ENCODE measurements at places on chromosomes 16 and 17.
A peak's percentile ranks its signal among the peaks of the same experiment; 100 is the strongest.

- no peak for DNase-seq
These were observed 16.1 kb downstream of the HIC1 start for GRCh38 chr17:2071024-2071385.

DNA sequence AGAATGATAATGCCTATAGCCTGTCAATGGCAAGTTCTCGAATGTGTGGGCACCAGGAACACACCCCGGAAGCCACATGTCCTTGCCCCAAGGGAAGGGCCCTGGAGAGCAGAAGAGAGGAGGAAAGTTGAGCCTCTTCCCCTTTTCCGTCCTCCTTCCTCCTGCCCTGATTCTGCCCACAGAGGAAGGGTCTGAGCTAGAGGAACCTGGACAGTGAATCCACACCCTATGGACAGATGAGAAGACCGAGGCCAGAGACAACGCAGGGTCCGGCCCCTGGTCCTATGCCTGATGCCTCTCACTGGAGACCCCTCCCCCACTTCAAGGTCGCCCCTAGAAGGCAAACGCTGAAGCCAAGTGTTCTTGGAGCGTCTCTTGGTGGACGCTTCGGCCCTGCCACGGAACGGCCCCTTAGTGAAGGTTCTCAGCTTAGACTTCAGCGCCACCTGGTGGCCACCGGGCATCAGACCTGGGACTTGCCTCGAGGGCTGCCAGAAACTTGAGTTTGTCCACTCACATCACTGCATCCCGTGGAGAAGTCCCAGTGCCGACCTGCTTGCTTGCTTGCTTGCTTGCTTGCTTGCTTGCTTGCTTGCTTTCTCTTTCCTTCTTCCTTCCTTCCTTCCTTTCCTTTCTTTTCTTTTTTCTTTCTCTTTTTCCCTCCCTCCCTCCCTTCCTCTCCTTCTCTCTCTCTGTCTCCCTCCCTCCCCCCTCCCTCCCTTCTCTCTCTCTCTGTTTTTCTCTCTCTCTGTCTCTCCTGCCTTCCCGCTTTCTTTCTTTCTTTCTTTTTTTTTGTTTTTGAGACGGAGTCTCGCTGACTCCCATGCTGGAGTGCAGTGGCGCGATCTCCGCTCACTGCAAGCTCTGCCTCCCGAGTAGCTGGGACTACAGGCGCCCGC, 20.6 kb upstream of the SPNS3 start:
- DNase-seq, result peak; percentile 90

DNA sequence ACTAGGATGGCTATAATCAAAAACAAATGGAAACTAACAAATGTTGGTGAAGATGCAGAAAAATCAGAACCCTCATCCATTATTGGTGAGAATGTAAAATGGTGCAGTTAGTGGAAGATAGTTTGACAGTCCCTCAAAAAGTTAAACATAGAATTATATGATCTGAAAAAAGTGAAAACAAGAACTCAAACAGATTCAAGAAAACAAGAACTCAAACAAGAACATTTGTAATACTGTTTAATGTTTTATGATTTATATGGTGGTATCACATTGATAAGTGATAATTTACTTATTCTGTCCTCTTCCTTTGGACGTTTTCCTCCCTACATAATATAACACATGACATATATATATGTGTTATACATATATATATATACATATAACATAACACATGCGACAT, 12.0 kb downstream of the USP31 start:
- DNase-seq, result no peak

GRCh38 chr17:45293413-45294211, 23.2 kb downstream of the MAP3K14 start:
- peak; percentile 35 for DNase-seq
